ENCODE measurements at places on chromosomes 11 and 22.

- no peak for DNase-seq
Observed at GRCh38 chr11:84333221-84333620, 1047.1 kb upstream of the CCDC90B start.

- DNase-seq: peak; percentile 31
Observed at GRCh38 chr22:19448739-19449421, 1.4 kb upstream of the C22orf39 start.

DNA sequence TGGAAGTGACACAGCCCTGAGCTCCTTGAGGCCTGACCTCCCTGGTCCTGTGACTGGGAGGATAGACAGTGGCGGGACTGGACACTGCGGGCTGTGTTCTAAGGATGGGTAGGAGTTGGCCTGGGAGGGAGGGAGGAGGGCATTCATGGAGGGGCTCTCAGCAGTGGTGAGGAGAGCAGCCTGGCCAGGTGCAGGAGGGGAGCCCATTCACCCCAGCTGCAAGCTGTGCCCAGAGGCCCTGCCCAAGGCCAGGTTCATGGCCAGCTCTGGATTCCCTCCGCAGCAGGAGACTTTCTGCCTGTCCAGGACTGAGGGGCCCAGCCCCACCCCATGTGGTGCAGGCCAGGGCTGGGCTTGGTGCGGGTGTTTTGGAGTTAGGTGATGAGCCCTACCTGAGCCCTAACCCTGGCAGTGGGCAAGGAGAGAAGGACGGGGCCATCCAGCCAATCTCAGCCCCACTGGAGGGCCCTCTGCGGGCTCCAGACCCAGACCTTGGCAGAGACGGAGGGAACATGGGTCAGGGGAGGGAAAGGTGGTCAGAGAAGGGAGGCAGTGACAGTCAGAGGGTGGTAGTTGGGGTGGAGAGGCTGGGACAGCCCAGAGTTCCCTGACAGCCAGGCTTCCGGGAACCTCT is 26.8 kb downstream of the CACNA1I start:
- DNase-seq: no peak

DNA sequence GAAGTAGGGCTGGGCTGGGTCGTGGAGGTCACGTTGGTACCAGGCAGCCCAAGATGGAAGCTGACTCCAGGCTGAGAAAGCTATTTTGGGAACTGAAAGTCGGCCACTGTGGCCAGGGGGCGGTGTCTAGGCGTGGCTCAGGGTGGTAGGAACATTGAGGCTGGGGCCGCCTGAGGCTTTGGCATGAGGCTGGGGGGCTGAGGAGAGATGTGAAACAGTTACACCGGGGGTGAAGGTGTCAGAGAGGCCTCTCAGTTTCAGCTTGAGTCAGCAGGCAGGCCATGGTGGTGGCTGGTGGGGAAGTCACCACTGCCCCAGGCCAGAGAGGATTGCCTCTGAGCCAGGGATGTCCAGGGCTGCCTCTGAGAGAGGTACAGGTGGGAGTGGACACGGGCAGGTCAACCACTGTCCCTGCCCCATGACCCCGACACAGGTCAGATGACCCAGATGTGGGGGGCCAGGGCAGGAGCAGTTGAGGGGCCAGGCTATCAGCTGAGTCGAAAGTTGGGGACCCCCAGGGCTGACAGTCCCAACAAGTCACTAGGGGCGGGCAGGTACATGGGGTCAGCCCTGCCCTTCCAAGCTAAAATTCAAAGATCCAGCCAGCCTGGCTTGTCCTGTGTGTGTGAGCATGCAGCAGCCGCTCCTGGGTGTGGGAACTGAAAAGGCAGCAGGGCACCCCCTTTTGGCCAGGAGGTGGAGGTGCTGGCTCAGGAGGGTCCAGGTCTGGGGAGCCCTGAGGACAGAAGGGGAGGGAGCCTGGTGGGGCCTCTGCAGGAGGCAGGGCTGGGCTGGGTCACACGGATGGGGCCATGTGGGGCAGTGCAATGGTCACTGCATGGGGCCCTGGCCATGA is 7.2 kb downstream of the KCNK7 start:
- DNase-seq: peak; percentile 74

DNA sequence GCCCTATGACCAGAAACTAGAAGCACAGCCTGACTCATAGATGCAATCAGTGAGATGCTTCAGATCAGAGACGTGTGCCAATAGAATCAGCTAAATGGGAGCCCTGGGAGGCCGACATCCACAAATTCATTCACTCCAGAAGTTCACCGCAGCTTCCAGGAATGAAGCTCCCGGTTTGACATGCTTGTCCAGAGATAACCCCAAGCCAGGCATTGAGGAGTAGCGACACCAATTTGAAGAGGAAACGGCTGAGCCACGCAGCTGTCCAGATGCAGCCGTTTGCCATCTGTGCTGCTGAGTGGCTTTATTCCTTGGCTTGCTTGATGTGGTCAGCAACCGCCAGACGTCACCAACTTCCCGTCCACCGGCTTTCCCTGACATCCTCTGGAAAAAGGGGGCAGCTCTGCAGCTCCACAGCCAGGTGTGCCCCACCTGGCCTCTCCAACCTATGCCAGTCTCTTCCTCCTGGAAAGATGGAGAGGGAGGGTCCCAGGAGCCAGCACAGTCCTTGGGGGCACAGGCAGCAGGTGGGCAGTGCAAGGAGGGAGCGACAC is 123.9 kb upstream of the OPCML start:
- no peak for DNase-seq

- DNase-seq: no peak
Observed at GRCh38 chr11:11501546-11502262, 120.1 kb downstream of the GALNT18 start.

DNA sequence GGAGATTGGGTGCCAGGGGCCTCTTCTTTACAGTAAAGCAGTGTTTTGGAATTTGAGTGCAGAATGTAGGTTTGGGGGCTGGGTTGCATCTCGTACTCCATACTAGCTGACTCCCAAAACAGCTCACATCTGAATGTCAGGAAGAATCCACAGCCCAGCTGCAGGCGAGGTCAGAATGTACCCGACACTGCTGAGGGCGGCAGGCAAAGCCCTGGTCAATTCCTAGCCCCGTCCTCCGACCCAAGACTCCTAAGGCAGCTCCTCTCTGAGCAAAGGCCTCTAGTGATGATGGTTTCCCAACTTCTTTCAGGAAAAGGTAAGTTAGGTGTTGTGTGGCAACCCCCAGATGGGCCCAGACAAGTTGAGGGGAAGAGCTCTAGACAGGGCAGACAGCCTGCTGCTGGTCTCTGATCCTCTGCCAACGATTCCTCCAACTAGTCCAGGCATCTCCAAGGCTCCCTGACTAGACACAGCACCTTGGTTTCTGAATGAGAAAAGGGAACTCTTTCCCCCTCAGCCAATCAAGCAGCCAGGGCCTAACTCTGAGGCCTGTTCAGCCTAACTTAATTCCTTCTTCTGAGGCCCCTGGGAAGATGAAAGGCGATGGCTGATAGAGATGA is 8.6 kb downstream of the LARGE2 start:
- DNase-seq: no peak

DNA sequence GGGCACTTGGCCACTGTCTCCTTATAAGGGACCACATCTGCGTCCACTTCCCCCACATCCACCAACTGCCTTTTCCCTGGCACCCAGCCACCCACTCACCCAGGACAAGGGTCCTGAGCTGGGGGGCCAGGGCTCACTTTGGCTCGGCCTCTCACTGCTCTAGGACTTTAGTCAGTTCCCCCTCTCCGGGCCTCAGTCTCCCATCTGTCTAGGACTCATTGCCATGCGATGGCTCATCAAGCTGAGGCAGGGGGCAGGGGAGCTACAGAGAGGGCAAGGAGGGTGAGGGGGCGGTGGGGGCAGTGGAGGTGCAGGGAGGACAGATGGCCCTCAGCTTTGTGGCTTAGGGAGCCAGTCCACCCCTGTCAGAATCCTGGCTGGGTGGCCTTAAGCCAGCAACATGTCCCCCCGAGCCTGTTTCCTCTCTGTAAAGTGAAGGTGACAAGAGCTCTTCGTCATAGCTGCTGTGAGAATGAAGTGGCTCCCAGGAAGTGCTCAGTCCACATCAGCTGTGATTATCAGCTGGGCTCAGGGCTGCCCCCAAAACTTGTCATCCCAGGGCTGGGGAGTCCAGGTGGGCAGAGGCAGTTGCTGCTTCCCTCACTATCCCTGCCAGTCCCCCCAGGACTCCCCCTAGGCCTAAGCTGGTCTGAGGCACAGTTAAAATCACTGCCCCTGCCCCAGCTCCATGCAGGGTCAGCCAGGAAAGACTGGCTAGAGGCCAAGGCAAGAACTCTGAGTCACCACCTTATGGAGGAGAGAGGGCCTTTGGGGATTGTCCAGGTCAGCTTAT is 14.9 kb downstream of the RAC2 start:
- no peak for DNase-seq

GRCh38 chr11:106642331-106642730 is 375.9 kb downstream of the GUCY1A2 start:
- DNase-seq: no peak

DNA sequence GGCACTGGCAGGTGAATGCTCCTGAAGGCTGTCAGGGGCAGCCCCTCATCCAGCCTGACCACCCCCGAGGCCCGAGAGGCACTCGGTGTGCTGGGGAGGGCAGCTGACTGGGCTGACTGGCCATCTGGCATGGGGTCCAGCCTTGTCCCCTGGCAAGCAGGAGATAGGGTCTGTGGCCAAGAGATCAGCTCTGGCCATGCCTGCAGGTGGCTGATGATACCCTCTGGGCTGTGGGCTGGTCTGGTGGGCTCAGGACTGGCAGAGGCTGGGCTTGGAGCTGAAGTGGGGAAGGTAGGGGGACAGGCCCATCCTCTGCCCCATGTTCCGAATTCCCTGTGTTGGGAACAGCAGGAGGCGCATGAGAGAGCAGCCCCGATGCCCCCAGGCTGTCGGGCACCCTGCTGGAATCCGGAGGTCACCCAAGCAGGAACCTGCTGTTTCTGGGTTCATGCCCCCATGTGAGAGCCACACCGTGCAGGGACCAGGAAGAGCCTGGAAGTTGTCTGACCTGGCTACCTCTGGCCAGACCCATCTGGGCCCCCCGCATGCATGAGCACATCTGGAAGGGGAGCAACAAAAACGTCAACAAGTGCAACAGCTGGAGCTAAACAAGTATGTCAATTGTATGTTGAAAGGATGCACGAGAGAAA is 527.0 kb downstream of the TBC1D22A start:
- no peak for DNase-seq

- no peak for DNase-seq
Observed at GRCh38 chr11:111935317-111936039, 1.7 kb upstream of the DIXDC1 start.

DNA sequence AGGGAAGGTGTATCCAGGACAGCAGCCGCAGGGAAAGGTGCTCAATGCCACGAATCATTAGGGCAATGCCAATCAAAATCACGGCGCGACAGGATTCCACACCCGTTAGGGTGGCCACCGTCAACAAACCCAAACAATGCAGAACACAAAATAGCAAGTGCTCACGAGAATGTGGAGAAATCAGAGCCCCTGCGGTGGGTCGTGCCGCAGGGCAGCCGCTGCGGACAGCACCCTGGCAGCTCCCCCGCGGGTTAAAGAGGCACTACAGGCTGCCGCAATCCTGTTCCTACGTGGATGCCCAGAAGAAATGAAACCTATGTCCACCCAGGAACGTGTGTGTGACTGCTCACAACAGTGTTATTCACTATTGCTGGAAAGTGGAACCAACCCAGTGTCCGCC is 17.1 kb upstream of the TH start:
- DNase-seq: no peak

DNA sequence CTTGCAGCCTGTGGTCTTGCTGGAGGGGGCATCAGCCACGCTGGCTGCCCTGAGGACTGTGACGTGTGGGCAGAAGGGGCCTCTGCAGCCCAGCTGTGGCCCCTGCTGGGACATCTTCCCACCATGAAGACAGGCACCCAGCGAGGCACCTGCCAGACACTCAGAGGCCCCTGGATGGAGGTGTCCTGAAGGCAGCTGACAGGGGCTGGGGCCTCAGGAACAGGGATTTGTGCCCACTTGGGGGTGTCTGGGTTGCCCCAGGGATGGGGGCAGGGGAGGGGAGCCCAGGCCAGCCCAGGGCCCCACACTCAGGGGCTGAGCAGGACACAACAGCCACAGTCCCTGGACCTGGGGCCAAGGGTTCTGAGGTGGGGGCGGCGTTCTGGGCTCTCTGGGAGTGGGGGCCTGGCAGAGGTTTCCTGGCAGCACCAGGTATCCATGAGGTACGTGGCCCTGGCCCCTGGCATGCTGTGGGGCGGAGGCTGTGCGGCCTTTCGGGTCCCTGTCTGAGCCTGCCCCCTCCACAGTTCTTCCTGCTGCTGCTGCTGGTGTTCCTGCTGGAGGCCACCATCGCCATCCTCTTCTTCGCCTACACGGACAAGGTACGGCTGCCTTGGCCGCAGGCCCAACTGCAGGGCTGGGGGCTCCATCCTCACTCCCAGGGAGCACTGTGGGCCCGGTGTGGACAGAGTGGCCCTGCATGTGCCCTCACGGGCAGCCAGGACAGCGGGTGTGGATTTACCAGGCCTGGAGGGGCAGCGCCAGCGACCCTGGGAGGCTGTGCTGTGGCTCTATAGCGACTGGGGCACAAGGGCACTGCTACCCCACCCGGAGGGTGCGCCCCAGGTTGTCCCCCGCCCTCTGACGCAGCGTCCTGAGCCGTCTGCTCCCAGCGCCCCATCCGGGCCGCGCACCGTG is 21.5 kb downstream of the TSPAN4 start:
- DNase-seq: no peak
